ENCODE measurements at places on chromosomes 2 and 18.
A peak's percentile ranks its signal among the peaks of the same experiment; 100 is the strongest.

- no peak for DNase-seq
These were observed 7.5 kb upstream of the KLHL30 start for GRCh38 chr2:238130696-238131628.

DNA sequence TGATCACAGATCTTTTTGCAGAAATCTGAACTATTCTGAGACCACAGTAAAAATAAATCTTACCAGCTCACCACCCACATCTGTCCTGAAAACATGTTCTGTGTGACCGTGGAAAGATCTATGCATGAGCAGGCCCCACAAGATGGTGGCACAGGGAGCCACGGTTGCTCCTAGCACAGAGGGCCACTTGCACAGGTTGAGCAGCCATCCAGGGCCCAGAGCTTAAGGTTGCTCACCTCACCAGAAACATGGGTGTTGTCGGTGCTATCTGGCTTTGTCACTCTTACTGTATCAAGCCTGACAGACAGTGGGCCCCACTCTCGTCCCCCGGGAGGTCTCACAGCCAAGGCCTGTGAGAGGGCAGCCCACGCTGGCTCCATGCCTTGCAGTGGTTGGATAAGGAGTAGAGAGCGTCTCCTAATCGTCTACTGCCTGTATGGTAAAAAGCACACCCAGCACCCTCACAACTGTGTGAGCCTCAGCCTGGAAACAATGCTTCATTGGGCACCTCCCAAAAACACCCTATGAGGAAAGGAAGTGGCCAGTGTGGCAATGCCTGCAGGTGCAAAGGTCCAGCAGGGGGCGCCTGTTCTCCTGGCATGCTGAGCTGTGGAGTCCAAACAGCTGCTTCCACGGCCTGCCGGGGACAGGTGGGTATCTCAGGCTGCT is 19.6 kb downstream of the TUBB6 start:
- DNase-seq = peak; percentile 51

- no peak for DNase-seq
These were observed 100.9 kb downstream of the TNS1 start for GRCh38 chr2:217901835-217902378.

GRCh38 chr2:43384143-43384542 is 157.7 kb upstream of the ZFP36L2 start:
- DNase-seq = no peak

- no peak for DNase-seq
These were observed 31.1 kb downstream of the DSG4 start for GRCh38 chr18:31407649-31408048.

GRCh38 chr18:49023271-49023937 is 72.6 kb upstream of the SMAD7 start:
- DNase-seq = no peak

DNA sequence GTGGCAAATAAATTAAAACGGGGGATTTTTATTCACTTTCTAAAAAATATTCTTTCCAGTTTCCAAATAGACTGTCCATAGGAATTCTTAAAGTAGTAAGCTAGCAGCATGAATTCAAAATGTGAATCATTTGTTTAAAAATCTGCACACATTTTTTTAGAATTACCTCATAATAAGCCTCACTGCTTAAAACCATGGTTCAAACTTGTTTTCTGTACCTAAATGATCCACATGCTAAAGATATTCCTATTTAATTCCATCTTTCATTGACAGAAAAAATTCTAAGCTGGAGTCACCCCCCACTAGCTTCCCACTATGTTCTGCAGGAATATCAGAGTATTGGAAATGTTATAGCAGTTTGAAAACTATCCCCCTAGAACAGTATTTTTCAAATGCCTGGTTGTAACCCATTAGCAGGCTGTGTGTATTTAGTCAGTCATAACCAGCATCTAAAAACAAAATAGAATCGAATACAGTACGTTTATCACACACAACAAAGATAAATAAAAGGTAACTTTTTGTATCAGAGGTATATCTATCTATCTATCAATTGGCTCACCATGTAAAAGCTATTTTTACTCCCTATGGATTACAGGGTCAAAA is 11.2 kb upstream of the IKZF2 start:
- DNase-seq = no peak

DNA sequence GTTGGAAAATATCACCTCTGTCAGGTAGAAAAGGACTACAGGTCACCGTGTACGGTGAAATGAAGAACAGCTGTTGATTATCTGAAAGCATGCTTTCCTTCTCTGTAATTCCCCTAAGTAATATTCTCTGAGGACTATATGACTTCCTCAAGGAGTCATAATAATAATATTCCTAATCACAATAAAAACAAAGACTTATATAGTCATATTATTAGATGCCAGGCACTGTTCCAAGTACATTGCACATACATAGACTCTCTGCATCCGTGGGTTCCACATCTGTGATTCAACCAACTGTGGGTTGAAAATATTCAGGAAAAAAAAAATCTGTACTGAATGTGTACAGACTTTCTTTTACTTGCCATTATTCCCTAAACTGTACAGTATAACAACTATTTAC is 512.4 kb upstream of the ID2 start:
- DNase-seq = no peak

DNA sequence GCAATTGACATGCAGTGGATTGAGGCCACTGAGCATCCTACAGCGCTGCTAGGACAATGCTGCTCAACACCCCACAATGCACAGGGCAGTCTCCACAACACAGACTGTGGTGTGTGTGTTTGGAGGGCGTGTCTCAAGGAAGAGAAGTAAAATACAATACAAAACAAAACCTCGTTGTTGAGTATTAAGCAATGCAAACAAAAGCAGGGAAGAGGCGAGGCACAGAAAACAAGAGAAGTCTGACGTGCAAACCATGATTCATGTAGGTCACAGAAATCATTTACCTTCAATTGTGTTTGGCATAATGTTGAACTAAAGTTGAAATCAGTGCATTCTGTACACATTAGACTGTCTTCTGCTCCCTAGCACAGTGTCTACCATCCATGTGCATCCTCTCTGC is 260.9 kb downstream of the PHLPP1 start:
- DNase-seq = no peak

- DNase-seq = no peak
These were observed 21.4 kb upstream of the MTX2 start for GRCh38 chr2:176247859-176248258.

DNA sequence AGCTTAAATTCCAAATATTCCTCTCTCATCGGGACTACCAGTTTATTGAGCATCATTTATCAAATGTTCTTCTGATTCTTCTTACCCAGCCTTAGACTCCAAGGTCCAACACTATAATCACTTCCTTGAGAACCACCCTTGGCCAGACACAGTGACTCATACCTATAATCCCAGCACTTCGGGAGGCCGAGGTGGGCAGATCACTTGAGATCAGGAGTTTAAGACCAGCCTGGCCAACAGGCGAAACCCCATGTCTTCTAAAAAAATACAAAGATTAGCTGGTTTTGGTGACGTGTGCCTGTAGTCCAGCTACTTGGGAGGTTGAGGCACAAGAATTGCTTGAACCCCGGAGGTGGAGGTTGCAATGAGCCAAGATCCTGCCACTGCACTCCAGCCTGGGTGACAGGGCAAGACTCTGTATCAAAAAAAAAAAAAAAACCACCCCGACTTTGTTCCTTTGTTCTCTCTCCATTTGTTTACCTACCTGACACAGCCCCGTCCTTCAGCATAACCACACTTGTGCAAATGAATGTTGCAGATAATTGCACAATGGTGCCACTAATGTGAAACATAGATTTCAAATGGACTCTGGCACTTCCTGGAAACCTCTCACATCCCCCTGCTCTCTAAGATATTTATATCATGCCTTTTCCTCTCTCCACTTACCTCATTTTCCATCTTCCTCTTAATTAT is 38.9 kb upstream of the LPIN2 start:
- DNase-seq = no peak

DNA sequence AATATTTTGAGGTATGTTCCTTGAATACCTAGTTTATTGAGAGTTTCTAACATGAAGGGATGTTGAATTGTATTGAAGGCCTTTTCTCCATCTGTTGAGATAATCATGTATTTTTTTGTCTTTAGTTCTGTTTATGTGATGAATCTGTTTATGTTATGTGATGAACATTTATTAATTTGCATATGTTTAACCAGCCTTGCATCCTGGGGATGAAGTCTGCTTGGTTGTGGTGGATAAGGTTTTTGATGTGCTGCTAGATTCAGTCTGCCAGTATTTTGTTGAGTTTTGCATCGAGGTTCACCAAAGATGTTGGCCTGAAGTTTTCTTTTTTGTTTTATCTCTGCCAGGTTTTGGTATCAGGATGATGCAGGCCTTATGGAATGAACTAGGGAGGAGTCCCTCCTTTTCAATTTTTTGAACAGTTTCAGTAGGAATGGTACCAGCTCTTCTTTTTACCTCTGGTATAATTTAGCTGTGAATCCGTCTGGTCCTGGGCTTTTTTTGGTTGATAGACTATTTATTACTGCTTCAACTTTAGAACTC is 71.9 kb downstream of the EPC2 start:
- no peak for DNase-seq

GRCh38 chr18:42706618-42707017 is 408.9 kb downstream of the RIT2 start:
- DNase-seq = no peak

GRCh38 chr2:24959761-24960160 is 12.0 kb downstream of the DNAJC27 start:
- no peak for DNase-seq

DNA sequence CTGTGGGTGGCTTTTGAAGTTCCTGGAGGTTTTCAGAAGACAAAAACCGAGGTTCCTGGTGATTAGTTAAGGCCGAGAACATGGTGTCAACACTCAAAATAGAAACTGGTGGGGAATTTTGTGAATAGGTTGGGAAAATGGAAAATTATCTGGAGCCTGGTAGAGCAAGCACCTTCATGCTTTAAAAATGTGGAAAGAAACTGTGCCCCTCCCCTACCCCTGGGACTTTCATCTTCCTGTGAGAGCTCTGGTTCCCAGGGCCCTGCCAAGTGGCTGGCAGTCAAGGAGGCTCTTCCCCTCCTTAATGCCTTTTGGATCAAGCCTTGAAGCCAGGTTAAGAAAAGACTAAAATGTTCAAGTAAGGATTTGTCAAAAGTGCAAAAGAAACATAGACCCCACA is 1.9 kb upstream of the CRACDL start:
- DNase-seq = no peak

- no peak for DNase-seq
These were observed 168.1 kb downstream of the AFF3 start for GRCh38 chr2:99974275-99974674.

- no peak for DNase-seq
These were observed 6.9 kb upstream of the CCBE1 start for GRCh38 chr18:59704146-59704545.

DNA sequence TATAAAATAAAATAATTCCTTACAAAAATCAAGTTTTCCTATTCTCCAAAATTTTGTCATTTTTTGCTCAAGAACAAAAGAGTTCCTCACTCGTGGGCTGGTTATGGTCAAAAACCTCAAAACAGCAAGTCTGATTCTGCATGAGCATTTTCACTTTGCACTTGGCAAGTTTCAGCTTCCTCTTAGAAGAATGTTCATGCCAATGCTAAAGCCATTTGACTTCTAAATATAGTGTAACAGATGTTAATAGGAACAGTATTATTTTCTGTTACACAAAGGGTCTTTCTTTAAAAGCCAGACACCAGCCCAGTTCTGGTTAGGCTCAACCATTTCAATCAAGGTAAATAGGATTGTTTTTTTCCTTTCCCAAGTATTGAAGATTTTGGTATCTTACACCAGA is 261.3 kb upstream of the CCDC68 start:
- DNase-seq = no peak

GRCh38 chr2:216737676-216738075 is 42.3 kb upstream of the IGFBP5 start:
- no peak for DNase-seq

DNA sequence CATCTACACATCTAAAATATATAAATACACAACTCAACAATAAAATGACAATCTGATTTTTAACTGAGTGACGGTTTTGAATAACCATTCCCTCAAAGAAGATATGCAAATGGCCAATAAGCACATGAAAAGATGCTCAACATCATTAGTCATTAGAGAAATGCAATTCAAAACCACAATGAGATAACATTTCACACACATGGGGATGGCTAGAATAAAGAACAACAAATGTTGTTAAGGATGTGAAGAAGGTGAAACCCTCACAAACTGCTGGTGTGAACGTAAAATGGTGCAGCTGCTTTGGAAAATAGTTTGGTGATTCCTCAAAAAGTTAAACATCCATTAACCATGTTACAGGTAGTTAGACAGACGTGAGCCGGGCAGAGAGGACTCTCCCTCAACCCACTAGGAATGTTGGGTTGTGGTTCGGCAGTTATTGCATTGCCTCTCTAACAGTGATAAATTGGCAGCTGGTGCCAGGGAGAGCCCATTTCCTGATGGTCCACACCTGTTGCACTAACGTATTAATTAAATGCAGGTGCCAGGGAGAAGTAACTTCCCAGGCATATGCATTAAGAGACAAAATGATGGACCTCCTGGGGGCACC is 22.3 kb upstream of the DUSP2 start:
- DNase-seq = no peak

- no peak for DNase-seq
These were observed 44.2 kb upstream of the MFF start for GRCh38 chr2:227280895-227281294.

DNA sequence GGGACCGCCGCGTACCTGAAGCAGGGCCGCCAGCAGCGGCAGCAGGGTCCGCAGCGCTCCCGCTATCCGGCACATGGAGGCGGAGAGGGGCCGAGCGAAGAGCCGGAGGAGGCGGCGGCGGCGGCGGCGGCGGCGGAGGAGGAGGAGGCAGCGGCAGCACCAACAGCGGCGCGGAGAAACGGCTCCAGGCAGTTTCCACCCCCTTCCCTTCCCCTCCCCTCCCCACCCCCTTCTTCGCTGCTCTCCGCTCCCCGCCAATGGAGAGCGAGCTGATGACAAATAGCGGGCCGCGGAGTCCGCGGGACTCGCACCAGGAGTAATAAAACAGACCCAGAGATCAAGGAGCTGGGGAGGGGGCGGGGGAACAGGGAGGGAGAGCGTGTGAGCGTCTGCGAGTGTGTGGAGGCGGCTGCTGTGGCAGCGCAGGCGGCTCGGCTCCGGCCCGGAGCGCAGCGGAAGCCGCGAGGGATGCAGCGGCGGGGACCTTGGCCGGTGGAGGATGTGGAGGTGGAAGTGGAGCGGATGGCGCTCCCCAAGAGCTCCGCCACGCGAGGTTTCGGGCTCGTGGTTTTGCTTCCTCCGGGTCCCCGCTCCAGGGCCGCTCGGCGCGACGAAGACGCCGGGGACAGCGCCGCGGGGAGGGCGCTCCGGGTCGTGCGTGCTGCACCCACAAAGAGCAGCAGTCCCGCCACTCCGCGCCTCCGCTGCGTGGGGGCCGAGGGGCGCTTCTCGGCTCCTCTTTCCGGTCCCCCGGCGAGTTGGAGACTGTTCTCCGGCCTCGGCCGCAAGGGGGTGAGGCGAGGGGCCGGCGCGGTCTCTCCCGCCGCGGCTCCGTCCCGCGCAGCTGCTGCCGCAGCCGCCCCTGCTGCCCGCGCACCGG is at the start of gene CDH2:
Gene CDH2 (minus strand): TSS at position 183 of the 880 bp plus-strand sequence. CDS start 108 bp downstream, at position 75.
- DNase-seq = no peak

DNA sequence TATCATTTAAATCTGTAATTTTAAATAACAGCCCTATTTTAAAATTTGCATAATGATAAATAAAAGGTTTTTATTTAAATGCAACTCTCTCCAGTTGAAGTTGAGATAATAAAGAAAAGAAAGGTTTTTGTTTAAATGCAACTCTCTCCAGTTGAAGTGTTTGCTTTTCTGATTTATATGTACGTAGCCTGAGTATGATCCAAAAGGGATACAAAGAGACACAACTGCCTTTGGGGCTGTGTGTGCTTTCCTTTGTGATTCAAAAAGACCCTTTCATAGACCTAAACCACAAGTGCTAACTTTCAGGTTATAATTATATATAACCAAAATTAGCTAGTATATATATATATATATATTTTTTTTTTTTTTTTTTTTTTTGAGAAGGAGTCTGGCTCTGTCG is 76.2 kb upstream of the MFF start:
- no peak for DNase-seq

- DNase-seq = no peak
These were observed 52.8 kb upstream of the NRXN1 start for GRCh38 chr2:51084750-51085149.
